ENCODE measurements at places on chromosomes 16 and 17.

GRCh38 chr17:59766491-59766890, 59.0 kb downstream of the VMP1 start:
- DNase-seq: no peak

- no peak for DNase-seq
These were observed 409 bp downstream of the ACSF2 start for GRCh38 chr17:50426472-50426782.

- DNase-seq: no peak
These were observed 818 bp downstream of the DNAJC7 start for GRCh38 chr17:42016411-42016831.

GRCh38 chr16:30724641-30725417, 23.4 kb upstream of the PHKG2 start:
- DNase-seq: no peak

DNA sequence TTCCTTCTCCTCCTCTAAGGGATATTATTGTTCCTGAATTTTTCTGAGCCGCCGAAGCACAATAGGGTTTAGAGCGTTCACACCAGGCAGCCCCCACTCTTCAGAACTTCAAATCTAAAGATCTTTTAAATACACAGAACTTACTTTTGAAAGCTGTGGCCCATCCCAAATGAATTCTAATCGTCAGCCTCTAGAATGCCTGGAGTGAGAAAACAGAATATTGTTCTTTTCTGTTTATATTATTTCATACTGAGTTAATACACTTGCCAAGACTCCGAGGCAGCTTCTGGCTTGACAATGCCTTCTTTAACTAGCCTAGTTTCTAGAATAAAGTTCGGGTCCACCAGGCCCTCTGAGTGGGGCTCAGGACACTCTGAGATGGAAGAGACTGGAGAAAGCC, 405.6 kb downstream of the WWOX start:
- DNase-seq: no peak

- no peak for DNase-seq
These were observed 66.9 kb downstream of the SOCS1 start for GRCh38 chr16:11188801-11189740.

DNA sequence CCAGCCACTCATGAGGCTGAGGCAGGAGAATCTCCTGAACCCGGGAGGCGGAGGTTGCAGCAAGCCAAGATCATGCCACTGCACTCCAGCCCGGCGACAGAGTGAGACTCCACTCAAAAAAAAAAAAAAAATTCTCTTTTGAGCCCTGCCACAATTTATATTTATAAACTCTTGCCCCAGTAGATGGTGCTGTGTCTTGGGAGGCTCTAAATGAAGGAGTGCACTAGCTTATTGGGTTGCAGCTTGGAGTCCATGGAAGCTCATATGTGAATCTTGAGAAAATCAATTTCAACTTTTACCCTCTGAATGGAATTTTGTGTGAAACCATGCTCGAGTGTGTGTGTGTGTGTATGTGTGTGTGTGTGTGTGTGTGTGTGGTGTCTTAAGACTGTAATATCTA, 420.1 kb downstream of the HS3ST4 start:
- DNase-seq: no peak

DNA sequence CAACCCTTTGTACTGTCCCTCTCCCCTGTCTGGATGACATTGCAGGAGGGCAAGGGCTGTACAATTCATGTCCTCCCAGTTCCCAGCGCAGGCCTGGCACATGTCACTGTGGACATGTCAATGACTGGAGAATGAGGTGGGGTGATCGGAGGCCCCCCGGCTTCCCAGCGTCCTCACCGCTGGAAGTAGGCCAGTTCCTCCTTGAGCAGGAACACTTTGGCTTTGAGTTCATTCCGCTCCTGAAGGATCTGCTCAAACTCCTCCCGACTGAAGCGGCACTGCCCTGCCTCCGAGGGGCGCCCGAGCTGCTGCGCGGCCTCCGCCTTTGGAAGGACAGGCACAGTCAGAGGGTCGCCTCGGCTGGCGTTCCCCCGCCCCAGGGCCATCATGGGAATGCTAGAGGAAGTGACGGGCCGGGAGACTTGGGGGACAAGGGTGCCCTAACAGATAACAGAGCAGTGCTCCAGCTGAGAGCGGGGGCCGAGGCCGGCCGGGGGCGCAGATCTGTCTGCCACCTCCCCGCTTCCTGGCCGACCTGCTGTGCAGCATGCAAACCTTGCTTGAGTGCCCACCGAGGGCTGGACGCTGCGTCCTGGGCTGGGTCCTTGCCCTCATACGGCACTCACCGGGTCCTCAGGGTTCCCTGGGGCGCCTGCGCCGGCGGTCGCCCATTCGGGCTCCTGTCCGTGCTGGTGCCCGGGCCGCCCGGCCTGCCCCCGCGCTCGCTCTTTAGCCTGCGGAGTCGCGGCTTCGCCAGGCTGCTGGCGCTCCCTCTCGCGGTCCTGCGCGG, 1.3 kb downstream of the RILP start:
- no peak for DNase-seq

DNA sequence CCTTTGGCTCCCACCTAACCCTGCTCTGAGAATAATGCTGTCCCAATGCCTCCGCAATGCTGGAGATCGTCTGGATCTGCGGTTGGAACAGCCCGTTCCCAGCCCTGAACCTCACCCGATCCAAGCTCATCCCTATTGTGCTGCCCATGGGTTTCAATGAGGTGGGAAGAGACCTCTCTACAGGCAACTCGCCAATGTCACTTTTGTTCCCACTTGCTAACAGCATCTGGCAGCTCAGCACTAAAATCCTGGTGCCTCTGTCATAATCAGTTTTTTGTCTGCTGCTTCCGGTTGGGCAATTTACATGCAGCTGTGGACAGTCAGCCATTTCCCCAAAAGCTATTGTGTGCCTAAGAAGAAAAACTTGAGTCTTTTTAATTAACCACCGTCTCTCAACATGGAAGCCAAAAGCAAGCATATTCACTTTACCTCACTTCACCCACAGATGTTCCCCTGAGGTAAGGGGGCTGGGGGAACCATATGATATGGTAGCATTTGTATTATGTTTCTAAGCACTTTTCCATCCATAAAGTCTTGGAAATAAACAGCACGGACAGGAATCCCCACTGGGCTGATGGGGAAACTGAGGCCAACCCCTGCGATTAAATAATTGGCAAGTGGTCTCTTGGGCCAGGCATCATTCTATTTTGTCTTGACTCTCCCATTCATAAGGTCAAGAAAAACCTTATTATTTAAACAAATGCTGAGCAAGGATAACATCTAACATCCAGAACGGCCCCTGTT, 159.2 kb upstream of the CDH5 start:
- DNase-seq: no peak

DNA sequence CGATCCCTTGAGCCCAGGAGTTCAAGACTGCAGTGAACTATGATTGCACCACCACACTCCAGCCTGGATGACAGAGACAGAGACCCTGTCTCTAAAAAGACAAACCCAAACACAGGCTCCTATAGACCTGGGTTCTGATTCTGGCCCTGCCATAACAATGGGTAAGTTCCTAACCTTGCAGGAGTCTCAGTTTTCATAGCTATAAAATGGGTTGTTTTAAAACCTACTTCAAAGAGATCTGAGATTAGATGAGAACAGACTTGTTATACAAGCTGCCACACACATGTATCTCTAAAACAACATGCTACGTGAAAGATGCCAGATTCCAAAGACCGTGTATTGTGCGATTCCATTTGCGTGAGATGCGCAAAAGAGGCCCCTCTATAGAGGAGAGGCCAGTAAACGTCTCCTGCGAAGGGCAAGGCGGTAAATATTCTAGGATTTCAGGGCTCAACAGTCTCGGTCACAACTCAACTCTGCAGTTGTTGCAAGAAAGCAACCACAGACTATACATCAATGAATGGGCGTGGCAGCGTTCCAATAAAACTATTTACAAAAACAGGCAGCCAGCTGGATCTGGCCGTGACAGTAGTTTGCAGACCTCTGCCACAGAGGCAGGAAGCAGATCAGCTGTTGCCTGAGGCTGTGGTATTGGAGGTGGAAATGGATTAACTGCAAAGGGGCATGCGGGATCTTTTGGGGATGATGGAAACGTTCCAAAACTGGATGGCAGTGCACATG, 5.9 kb downstream of the CORO7 start:
- no peak for DNase-seq

DNA sequence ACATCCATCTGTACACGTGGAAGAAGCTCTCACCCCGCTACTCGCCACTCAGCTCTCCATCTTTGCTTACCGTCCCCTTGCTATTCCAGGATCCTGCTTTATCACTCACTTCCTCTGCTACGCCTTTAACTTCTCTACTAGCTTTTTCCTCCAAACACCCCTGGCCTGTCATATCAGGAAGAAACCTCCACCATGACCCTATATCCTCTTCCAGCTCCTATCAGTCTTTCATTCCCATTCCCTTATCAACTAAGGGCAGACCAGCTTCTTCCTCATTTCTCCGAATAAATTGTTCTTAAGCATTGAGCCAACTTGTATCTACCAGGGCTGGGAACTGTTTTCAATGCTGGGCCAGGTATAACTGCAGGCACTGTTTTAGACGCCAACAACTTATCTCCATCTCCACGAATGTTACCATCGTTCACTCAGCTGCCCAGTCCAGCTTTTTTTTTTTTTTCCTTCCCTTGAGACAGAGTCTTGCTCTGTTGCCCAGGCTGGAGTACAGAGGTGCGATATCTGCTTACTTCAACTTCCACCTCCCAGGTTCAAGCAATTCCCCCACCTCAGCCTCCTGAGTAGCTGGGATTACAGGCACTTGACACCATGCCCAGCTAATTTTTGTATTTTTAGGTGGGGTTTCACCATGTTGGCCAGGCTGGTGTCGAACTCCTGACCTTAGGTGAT, 4.3 kb downstream of the IQCK start:
- no peak for DNase-seq

Data from GM10248 (cell line).